ENCODE measurements at places on chromosomes 3 and 15.

GRCh38 chr3:197229178-197229577 lies 69.2 kb downstream of the DLG1 start:
- DNase-seq = no peak

DNA sequence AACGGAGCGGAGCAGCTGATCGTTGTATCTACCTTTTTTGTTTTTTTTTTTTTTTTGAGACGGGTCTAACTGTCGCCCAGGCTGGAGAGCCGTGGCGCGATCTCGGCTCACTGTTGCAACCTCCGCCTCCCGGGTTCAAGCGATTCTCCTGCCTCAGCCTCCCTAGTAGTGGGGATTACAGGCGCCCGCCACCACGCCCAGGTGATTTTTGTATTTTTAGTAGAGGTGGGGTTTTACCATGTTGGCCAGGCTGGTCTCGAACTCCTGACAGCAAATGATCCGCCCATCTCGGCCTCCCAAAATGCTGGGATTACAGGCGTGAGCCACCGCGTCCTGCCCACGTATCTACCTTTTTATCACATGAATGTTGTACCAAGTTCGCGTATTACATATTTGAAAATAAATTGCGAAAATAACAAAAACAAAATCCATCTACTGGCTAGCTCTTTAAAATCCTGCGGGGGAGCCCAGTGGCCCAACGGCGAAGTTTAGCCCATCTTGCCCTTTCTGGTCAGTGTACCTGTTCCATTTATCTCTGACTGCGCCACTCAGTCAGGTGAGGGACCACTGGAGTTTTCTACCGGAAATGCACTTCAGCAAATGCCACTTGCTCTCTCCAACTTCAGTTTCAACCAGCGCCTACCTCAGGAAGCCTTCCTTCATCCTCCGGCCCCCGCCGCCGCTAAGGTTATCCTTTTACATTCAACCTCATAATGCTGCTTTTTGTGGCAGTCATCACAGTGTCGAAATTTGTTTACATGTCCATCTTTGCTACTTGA lies 1.2 kb upstream of the EIF3J start:
- no peak for DNase-seq

DNA sequence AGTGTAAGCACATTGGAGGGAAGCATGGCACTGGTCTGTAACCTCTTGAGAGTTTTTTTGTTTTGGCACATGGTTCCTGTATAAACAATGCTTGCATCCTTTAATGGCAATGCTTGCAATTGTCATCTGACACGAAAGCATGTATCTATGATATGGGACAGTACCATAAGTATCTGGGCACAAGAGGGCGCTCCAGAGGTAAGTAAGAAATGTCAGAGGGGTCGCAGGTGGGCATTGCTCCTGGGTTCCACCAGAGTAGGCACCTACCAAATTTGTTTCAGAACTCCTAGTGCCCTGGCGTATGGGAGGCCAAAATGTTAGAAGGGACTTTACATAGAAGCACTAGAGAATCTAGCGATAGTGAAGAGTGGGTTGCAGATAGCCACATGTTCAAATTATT lies 58.7 kb upstream of the BCHE start:
- DNase-seq = no peak

- DNase-seq = no peak
These were observed 88.2 kb downstream of the ANP32A start for GRCh38 chr15:68732451-68732850.

- no peak for DNase-seq
These were observed 26.2 kb downstream of the FAM43A start for GRCh38 chr3:194711913-194712312.

GRCh38 chr3:149167898-149168297 lies 38.5 kb downstream of the HPS3 start:
- DNase-seq = no peak

DNA sequence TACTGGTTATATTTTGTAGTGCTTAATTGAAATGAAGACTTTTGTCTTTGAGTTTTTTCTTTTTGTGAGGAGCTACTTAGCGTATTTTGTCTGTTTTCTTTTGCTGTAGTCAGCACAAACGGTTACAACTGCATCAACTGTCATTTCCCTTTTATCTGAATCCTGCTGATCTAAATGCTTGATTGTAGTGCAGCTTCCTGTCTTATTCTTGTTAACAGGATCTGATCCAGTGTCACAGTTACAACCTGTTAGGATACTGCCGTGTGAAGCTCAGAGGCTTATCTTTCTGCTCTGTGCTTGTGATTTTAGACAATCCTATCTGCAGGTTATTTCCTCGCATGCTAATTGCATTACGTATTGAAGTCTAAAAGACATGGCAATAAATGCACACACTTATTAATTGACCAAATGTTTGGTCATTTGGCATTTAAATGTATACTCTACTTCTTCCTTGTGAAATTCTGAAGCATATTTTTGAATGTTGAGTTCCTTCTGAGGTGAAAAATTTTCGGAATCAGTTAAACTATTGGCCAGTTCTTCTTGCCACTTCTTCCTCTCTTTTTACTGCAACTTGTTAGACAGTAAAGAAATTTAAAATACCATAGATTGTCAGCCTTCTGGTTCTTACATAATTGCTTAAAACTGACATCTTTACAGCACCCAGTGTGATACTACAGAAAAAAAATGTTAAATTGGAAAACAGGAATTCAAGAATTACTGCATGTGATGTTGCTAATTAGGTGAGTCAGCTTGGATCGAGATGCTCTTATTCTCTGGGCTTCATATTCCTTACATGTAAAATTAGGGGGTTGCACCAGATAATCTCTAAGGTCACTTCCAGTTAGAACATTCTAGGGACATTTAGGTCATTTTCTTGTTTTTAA lies 168.2 kb downstream of the MBNL1 start:
- no peak for DNase-seq

GRCh38 chr3:98032904-98033303 lies 2.2 kb downstream of the GABRR3 start:
- no peak for DNase-seq

GRCh38 chr3:12970684-12971083 lies 102.5 kb downstream of the IQSEC1 start:
- DNase-seq = peak; percentile 26

DNA sequence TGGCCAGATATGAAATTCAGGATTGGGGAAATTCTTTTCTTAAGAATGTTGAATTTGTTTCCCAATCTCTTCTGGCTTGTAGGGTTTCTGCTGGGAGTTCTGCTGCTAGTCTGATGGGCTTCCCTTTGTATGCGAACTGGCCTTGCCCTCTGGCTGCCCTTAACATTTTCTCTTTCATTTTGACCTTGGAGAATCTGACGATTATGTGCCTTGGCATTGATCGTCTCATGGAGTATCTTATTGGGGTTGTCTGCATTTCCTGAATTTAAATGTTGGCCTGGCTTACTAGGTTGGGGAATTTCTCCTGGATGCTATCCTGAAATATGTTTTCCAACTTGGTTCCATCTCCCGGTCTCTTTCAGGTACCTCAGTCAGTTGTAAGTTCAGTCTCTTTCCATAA lies 152.2 kb downstream of the CFAP20DC start:
- no peak for DNase-seq

- no peak for DNase-seq
These were observed 86.9 kb downstream of the ATP1B3 start for GRCh38 chr3:141963301-141963700.

DNA sequence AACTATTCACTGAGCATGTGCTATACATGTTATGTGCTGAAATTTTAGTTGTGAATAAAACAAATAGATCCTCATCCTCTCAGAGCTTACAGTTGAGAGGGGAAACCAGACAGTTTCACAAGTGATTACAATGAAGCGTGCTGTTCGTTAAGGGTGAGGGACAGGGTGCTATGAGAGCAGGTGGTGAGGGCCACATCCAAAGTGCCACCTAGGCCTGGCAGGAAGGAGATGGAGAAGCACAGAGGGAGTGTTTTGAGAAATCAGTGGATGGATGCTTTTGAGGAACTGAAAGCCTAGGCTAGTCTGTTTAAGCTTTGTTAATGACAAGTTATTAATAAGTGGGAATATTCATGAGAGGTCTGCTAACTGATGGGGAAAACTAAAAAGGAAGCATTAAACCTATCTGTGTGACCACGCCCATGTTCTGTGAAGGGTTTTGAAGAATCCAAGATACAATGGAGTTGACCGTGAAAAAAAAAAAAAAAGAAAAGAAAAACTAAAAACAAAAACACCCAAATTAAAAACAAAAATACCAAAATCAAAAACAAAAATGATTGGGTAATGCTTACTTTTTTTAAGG lies 7.3 kb downstream of the MCTP2 start:
- DNase-seq = no peak

DNA sequence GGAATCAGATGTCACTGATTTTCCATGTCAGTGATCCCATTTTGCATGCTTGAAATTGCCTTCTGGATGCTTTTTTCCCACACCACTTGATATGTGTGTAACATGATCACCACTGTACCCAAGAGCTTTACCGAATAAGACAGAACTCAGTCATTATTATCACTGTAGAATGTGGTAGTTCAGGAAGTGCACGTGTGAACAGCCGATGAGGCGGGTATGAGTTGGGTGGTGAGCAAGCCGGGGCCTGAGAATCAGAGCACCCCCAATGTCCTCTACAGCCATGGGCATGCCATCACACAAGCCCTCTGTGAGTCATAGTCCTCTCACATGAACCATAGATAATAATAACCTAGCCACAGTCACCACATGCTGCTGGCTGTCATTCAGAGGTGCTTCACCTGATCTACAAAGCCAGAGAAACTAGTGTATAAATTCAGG lies 470.8 kb downstream of the SOX2 start:
- peak; percentile 86 for DNase-seq

DNA sequence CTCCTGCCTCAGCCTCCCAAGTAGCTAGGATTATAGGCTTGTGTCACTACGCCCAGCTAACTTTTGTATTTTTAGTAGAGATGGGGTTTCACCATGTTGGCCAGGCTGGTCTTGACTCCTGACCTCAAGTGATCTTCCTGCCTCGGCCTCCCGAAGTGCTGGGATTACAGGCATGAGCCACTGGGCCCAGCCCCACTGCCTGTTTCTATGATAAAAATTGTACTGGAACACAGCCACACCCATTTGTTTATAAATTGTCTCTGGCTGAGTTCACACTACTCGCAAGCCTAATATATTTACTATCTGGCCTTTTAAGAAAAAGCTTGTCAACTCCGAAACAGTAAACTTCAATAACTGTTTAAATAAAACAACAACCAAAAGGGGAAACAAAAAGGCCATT lies 309.4 kb upstream of the WNT5A start:
- DNase-seq = no peak

DNA sequence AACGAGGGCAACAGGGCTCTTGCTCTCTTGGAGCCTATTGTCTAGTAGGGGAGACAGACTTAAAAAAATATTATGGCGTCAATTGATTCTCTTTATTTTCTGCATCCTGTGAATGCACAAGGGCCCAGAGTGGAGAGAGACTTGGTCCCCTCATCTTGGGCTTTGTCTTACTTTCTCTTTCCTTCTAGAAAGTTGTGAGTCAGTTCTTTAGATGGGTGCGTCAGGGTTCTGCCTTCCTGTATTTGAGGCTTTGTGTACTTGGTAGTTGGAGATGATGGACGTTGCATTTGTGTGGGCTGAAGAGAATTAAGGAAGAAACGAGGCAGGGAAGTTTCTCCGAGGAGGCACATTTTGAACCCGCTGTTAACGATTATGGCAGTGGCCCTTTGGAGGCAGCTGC lies 52.9 kb downstream of the CACNA1D start:
- DNase-seq = no peak

- no peak for DNase-seq
These were observed 203.5 kb downstream of the UBE2E2 start for GRCh38 chr3:23406601-23407000.

GRCh38 chr15:68271854-68272471 lies 5.6 kb upstream of the FEM1B start:
- DNase-seq = no peak

DNA sequence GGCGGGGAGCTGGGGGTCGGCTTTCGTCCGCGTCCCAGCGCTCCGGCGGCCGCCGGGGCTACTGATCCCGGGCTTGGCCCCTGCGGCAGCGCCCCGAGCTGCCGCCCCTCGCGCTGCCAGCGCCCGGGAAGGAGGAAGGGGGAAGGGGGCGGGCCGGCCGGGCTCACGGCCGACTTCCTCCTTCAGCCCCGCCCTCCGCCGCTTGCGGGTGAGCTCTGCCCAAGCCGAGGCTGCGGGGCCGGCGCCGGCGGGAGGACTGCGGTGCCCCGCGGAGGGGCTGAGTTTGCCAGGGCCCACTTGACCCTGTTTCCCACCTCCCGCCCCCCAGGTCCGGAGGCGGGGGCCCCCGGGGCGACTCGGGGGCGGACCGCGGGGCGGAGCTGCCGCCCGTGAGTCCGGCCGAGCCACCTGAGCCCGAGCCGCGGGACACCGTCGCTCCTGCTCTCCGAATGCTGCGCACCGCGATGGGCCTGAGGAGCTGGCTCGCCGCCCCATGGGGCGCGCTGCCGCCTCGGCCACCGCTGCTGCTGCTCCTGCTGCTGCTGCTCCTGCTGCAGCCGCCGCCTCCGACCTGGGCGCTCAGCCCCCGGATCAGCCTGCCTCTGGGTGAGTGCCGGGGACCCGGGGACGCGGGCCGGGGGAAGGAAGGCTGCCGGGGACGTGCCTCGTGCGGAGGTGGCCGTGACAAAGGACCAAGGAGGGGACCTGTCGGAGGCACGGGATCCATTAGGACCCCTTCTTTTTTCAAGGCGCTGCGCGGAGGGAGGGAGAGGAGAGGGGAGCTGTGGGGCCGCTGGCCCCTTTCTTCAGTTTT lies at the start of gene SEMA4B:
Gene SEMA4B, plus strand, starts transcription at position 201 of the 814 bp plus-strand sequence. Its CDS starts 249 bp downstream, at position 450.
- DNase-seq = no peak

DNA sequence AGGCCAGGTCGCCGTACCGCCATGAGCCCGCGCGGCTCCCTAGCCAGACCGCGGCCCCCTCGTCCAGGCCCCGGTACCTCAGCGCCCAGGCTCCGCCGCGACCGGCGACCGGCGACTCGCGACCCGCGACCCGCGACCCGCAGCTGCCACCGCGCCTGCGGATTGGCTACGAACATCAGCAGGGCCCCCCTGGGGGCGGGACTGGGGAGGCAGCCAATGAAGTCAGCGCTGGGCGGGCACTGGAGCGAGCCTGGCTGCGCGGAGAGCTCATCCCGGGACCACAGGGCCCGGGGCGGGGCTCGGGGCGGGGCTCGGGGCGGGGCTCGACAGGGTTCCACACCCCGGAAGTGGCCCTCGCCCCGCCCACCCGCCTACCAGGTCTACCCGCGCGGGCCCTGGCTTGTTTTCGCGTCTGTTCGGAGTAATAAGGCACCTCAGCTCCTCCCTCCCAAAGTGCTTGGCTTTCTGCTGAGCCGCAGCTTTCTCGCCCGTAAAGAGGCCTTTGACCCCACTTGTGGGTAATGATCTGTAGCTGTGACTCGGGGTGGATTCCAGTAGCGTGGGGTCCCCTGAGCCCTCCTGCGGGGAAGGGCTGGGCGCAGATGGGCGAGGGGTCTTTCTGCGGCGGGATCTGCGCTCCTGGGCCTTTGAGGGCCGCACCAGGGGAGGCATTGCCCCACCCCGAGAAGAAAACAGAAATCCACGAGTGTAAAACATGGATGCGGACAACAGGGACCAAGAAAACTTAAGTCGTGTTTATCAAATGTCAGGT lies at the start of gene LYSMD4:
Gene LYSMD4, minus strand, starts transcription at position 170 of the 772 bp plus-strand sequence. CDS start 1,438 bp downstream, outside the sequence.
- peak; percentile 74 for DNase-seq

GRCh38 chr3:180184816-180185215 lies 148.1 kb upstream of the PEX5L start:
- no peak for DNase-seq

DNA sequence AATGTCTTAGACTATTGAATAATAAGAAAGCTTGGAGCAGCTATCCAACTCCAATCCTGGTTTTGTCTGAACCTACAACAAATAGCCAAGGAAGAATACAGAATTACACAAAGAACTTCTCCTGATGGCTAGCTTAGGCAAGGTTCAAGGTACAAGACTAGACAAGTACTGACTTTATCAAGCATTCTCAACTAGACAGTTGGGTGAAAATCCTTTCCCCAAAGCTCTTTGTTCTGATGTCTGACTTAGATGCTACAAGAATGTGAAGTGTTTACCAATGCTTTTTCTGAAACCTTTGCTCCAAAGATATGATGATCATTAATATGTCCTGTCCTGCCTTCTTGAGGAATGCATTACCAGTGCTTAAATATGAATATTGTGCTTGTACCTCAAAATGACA lies 113.8 kb downstream of the ANXA2 start:
- no peak for DNase-seq

All from NCI-H2107 (cell line).